ENCODE measurements at places on chromosomes 4 and X. TPM values are rescaled to one million over a fixed set of nuclear protein-coding genes. Genes with fewer than 3 reads are reported as not detected.

The AR gene
- 1.5 TPM for total RNA-seq

The SFRP2 gene
- total RNA-seq: 5.3 TPM

The JCHAIN gene
- not detected for total RNA-seq

The DMP1 gene
- total RNA-seq: 0.09 TPM

The CSAG2 gene
- 0.35 TPM for total RNA-seq

The XKRX gene
- total RNA-seq: 0.21 TPM

The UGT8 gene
- total RNA-seq: 12.4 TPM

The GALNTL6 gene
- total RNA-seq: not detected

The PPP1R3F gene
- 9.7 TPM for total RNA-seq

The ENAM gene
- not detected for total RNA-seq

The VCX2 gene
- total RNA-seq: not detected

The DCK gene
- total RNA-seq: 26.1 TPM

The ZC4H2 gene
- 31.9 TPM for total RNA-seq

The NLGN3 gene
- 0.88 TPM for total RNA-seq

The PWWP3B gene
- 0.93 TPM for total RNA-seq

The CT45A2 gene
- not detected for total RNA-seq

The FRAS1 gene
- total RNA-seq: 78.3 TPM

Measured in endodermal cell (in vitro differentiated cells).